ENCODE measurements at places on chromosomes 5 and 9.

- DNase-seq = no peak
Measured at GRCh38 chr5:100659080-100659795, 124.1 kb downstream of the FAM174A start.

GRCh38 chr5:56291661-56292374 is 58.7 kb upstream of the ANKRD55 start:
- DNase-seq = no peak

GRCh38 chr5:163504079-163504931 is 1.1 kb upstream of the MAT2B start:
- peak; percentile 17 for DNase-seq

- no peak for DNase-seq
Measured at GRCh38 chr5:154117050-154117449, 73.5 kb upstream of the GALNT10 start.

- DNase-seq = no peak
Measured at GRCh38 chr9:83061990-83062650, 822 bp downstream of the RASEF start.

DNA sequence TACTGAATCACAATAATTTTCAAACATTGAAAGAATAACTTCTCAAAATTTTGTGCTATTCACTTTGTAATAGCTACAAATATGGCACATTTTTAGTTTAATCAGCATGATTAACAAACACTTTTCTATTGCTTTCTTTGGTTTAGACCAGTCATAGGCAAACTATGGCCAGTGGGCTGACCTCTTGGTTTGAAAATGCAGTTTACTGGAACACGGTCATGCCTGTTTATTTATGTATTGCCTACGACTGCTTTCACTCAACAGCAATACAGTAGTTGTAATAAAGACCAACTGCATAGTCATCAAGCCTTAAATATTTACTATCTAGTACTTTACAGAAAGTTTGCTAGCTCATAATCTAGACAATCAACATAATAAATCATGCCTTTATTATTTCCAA is 810.8 kb downstream of the TLE1 start:
- DNase-seq = no peak

DNA sequence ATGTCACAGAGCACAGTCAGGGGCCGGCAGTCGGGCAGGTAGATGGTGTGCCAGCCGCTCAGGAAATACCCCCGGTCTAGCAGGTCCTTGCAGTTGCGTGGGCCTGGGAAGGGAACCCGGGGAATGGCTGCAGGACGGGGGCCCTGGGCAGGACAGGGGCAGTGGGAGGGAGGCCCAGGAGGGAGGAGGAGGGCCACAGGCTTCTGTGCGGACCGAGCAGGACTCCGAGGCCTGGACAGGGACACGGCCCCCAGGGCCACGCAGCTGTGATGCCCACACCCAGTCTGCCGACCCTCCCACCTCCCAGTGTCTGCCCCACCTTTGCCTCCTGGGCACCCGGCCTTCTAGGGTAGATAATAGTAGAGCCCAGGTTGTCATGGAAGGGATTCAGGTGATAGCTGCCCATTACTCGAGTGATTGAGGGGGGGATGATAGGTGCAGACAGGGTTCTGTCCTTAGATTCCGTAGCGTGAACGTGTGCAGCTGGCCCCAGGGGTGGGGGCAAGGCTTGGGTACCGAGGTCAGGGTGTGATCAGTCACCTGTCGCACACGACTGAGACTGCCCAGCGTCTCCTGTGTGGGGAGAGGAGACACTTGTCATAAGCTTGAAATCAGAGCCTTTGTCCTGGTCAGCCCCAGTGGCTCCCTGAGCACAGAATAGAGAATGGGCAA is 4.5 kb downstream of the FCN1 start:
- DNase-seq = no peak

- DNase-seq = no peak
Measured at GRCh38 chr5:40627706-40628105, 52.0 kb upstream of the PTGER4 start.

- no peak for DNase-seq
Measured at GRCh38 chr5:65276178-65276890, 205.4 kb downstream of the ADAMTS6 start.

DNA sequence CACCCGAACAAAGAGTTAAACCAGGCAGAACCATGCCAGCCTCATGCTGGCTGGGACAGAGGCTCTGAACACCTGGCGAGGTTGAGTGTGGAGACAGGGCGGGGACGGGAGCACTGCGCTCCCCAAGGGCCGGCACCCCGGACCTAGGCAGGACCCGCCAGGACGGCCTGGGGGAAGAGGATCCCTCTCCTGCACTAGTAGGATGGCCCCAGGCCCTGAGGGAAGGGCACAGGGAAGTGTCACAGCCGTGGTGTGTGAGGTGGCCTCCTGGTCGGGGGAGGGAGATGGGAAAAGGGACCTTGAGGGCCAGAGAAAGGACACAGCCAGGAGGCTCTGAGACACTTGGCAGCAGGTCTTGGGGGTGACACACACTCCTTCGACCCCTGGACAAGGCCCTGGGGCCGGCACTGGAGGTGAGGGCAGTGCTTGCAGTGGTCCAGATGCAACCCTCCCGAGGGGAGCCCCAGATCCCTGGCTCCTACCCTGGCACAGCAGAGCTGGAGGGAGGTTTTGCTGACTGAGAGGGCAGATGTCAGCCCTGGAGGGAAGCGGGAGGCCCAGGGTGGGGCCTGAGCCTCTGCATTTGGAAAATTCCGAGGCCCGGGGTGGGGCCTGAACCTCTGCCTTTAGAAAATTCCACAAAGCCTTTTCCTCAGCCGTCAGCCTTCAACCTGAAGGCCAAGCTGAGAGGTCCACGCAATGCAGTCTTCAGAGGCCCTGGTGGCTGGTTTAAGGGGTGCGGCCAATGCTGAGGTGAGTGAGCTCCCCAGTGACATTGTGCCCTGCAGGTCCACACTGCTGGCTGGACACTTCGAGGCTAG is 24.8 kb upstream of the TERT start:
- no peak for DNase-seq

DNA sequence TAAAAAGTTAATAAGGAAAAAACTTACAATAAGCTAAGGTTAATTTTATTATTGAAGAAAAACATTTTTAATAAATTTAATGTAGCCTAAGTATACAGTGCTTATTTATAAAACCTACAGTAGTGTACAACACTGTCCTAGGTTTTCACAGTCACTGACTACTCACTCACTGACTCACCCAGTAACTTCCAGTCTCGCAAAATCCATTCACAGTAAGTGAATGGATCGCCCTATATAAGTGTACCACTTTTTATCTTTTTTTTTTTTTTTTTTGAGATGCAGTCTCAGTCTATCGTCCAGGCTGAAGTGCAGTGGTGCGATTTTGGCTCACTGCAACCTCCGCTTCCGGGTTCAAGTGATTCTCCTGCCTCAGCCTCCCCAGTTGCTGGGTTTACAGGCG is 47.7 kb downstream of the FNIP1 start:
- DNase-seq = no peak

GRCh38 chr5:139821806-139822552 is 26.4 kb downstream of the PSD2 start:
- DNase-seq = no peak

DNA sequence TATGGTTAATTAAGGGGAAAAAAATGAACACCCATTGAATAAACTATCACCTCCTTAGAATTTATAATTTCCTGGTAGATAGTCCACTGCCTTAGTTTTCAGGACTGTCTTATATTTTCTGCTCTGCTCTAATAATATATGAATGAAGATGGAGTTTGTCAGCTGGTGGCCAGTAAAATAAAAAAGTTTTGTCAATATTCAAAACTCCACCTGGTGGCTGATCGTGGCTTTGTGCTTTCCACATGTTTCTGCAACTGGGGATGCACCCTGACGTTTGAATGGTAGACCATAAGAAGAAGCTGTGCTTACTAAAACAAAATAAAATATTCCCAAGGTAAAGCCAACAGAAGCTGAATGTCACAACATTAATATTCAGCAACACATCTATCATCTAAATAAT is 286.6 kb upstream of the IZUMO3 start:
- no peak for DNase-seq

- DNase-seq = no peak
Measured at GRCh38 chr5:140927228-140927573, 1.1 kb downstream of the PCDHAC1 start.

- DNase-seq = no peak
Measured at GRCh38 chr9:107627781-107628180, 138.2 kb upstream of the KLF4 start.

GRCh38 chr9:116238776-116239340 is 85.3 kb downstream of the PAPPA start:
- no peak for DNase-seq

Data from C1 segment of cervical spinal cord (tissue), 14 donors.